ENCODE measurements at places on chromosomes 7 and 10. TPM values are rescaled to one million over a fixed set of nuclear protein-coding genes. Genes with fewer than 3 reads are reported as not detected.

The HSPA12A gene
- total RNA-seq: 9.7 TPM

The ANKRD1 gene
- 19.6 TPM for total RNA-seq

The PRTFDC1 gene
- total RNA-seq: 20.7 TPM

The TMEM176A gene
- not detected for total RNA-seq

The FAM131B gene
- 5.4 TPM for total RNA-seq

The CREB5 gene
- total RNA-seq: 0.53 TPM

The CYP26C1 gene
- 0.35 TPM for total RNA-seq

The KIF11 gene
- total RNA-seq: 39.8 TPM
